ENCODE measurements at places on chromosomes 1 and 21.
A peak's percentile ranks its signal among the peaks of the same experiment; 100 is the strongest.

DNA sequence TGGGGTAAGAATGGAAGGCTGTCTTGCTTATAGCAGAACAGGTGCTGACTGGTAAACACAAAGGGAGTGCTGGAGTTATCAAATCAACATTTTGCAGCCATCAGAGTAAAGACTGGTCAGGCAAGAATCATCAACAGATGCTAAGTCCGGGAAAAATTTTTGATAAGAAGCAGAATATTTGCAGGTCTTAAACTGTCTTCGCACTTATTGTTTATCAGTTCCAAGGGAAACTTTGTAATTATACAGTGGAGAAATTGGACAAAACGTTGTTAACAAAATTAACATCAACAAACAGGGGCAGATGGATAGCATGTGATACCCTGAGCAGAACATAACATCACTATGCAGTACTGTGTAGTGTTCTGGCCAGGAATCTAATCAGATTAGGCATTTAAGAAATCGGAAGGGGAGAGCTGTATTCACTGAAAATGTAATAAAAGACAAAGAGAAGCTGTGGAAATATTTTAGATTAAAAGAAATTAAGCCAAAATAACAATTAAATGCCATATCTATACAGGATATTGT is 127.1 kb downstream of the DAB1 start:
- DNase-seq: no peak

GRCh38 chr1:213921712-213922111 is 66.1 kb upstream of the PROX1 start:
- DNase-seq: no peak

- DNase-seq: peak; percentile 74
Observed at GRCh38 chr1:204151552-204152309, at the start of gene ETNK2. TSS of gene ETNK2 (minus strand) at chr1:204152044. CDS start at chr1:204151852, 192 bp downstream.

- DNase-seq: no peak
Observed at GRCh38 chr1:118186026-118186425, 998 bp upstream of the SPAG17 start.

- no peak for DNase-seq
Observed at GRCh38 chr21:44958471-44959191, 18.8 kb downstream of the SLX9 start.

DNA sequence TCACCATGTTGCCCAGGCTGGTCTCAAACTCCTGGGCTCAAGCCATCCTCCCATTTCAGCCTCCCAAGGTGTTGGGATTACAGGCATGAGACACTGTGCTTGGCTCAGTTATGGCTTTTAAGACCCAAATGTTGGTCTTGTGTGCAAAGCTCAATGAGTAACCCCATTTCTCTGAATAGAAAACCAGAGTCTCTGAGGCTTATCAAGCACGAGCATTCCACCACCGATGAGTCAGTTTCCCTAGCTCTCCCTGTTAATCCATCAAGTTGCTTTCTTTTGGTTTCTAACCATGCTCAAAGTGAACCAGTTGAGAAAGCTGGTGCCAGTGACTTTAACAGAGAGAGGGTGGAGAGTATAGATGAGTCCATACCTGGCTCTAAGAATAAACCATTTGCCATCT is 350.9 kb upstream of the ADGRL2 start:
- no peak for DNase-seq

DNA sequence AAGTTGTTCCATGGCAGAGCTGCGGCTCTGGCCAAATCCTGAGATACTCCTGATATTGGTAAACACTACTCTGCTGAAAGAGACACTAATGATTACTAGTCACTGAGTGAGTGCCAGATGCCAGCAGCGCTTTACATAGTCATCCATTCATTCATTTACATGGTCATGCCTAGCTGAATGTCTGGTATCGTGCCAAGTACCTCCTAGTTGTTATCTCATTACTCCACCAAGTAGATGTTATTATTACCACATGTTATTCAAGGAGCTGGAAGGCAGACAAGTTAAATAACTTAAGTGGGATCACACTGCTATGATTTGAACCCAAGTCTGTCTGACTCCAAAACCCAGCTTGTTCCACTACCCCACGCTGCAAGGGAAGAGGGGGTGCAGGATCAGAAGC is 4.7 kb downstream of the OLFML2B start:
- DNase-seq: no peak

- no peak for DNase-seq
Observed at GRCh38 chr1:153763365-153764225, 11.6 kb upstream of the SLC27A3 start.

DNA sequence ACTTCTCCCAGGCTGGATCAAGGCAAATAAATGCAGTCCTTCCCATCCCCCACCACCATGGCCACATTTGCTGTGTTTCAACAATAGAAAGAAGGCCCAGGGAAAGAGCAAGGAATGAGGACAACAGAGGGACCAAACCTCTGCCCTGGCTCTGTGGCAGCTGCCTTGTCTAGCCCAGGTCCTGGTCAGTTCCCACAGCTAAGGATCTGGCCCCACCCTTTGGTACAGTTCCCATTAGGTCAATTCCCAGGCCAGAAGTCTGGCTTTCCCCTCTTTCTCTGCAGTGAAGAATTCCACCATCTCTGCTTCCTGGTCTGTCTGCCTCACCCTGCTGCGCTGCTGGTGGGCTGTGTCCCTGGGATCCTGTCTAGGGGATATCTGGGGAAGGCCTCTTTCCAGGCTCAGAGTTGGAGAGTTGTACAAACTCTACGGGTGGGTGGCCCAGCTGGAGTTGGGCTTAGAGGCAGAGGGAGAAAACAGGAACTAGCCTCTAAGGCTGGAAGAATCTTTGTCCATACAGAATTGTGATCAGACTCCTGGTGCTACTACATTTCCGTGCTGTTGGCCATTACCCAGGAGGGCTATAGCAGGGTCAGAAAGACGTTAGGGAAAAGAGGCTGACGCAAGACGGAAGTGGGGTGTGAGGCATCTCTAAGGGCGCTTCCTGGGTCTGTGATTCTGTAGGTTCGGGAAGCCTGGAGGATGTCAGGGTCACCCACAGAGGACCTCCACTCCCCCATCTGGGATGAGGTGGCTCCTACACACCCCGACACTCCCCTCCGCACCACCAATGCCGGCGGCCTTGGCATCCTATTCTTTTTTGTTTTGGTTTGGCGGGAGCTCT is 953 bp upstream of the NDUFS2 start:
- no peak for DNase-seq

- no peak for DNase-seq
Observed at GRCh38 chr1:154626456-154627256, 18.7 kb upstream of the ADAR start.

DNA sequence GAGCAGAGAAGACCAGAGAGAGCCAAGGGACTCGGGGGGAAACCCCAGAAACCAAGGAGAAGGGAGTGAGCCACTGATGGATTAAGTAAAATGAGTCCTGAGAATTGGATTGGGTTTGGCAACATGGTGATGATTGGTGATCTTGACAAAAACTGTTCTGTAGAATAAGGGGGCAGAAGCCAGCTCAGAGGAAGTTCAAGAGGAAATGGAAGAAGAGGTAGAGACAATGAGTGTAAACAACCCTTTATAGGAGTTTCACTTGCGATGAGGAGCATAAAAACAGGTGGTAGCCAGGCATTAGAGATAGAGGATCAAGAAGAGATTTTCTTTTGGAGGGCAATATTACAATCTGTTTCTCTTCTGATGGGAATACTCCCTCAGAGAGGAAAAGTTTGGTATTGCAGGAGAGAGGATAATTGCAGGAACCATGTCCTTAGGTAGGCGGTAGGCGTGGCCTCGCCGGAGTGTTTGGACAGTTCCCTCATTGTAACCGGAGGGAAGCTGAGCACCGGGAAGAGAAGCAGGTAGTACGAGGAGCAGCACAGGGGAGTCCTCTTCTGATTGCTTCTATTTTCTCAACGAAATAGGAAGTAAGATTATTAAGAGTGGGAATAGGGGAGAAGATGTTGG is 68.4 kb upstream of the TENT5C start:
- no peak for DNase-seq

DNA sequence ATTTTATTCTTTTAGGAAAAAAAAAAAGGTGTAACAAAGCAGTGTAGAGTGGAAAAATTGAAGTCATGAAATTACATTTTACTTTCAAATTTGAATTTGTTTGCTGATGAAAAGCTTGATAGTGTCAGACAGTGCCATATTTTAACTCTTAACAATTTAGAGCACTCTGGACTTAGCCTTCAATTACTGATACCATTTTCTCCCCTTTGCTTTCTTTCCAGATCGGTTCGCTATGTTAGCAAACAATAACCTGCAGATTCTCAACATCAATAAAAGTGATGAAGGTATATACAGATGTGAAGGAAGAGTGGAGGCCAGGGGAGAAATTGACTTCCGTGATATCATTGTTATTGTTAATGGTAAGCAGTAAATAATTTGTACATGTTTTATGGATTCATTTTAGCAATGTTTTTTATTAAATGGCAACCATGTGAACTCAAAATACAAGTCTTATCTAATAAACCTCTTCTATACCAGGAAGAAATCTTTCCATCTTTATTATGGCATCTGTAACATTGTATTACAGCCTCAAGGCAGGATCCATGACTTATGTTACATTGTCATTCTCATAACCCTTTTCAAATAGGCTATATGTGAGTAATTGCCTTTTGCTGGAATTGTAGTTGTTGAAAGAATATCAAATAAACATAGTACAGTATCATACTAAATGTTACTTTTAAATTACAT is 293.8 kb downstream of the NCAM2 start:
- DNase-seq: no peak

- no peak for DNase-seq
Observed at GRCh38 chr1:235408503-235408960, 41.3 kb downstream of the TBCE start.

DNA sequence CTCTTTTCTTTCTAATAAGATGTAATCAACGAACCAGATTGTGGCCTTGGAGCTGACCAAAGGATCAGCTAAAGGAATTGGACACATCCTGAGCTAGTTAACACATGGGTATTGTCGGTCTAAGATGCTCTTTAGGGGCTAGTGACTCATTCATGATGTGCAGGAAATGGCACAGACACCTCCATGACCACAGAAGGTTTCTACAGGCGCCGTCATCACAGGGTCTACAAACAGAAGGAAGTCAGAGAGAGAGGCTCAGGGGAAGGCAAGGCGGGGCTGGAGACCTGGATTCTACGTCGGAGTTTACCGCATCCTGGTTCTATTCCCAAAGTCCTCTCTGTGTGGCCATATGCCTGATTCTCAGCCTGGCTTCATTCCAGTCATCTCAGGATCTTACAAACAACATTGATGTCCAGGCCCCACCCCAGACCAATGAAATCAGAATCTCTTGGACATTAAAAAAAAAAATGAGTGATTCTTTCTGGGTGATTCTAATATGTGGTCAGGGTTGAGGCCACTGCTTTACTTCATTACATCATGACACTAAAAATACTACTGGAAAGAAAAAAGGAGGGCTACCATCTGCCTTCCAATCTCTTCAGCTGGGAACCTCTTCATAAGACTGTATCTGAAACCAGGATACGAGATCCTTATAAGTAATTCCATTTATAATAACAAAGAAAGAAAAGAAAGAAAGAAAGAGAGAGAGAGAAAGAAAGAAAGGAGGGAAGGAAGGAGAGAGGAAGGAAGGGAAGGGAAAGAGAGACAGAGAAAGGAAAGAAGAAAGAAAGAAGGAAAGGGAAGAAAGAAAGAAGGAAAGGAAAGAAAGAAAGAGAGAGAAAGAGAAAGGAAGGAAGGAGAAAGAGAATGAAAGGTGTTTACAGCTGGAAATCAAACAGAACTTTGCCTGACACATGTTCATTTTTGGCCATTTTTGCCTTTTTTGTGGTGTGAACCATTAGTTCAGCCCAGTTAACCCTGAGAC is 11.6 kb upstream of the KCNJ15 start:
- DNase-seq: peak; percentile 94

- no peak for DNase-seq
Observed at GRCh38 chr21:15164678-15165303, 100.0 kb upstream of the NRIP1 start.

DNA sequence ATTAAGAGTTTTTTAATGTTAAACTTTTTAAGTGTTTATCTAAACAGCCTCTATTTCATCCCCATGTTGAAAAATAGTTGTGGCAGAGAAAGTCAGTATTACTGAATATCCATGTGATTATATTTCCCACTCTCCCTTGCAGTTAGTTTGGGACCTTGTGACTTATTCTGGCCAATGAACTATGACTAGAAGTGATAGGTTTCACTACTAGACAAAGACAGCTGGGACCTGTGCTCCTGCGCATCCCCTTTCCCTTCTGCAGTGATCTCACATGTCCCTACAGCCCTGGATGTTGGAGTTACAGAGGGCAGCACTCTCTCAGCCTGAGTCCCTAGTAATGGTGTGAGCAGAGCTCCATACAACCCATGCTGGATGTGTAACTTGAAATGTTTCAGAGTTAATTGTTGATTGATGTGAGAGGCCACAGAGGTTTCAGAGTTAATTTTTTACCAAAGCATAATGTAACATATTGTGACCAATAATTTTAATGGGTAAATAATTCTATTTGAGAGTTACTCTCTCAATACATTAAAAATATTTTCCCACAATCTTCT is 18.7 kb upstream of the SAMD13 start:
- no peak for DNase-seq

DNA sequence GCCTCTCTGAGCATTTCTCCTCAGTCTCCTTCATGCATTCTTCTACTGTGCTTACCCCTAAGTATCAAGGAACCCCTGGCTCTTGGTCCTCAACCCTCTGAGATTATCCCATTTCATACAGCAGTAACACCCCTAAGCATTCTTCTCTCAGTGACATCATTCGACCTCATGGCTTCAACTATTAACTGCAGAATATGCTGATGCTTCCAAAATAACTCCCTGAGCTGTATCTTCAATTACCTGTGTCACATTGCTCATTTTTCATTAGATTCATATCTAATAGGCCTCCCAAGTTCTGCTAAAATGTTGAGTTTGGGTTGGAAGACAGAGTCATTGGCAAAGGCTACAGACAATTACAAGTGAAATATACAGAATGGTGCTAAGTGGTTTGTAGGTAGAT is 7.5 kb downstream of the CAPN8 start:
- DNase-seq: no peak

DNA sequence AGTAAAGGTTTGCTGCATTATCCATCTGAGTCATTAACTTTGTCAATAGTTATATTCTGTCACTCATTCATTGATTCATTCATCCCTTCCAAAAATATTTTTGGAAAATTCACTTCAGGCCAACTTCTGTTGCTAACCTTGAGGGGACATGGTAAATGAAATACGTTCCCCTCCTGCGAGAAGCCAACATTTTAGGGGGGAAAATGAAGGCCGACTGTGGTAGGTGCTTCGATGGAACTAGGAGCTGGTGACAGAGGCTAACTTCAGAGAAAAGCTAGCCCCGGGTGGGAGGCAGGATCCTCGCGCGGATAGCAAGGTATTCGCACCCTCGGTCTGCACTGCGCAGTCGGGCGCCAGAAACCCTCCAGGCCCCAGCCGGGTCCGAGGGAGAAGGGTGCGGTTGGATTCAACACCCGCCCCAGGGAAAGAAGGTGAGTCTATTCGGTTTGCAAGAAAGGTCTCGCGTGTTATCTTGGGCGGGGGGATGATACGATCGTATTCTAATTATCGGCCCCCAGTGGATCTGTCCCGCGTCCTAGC is 646 bp upstream of the RRP15 start:
- DNase-seq: no peak

- no peak for DNase-seq
Observed at GRCh38 chr1:39488012-39488545, 3.4 kb upstream of the BMP8A start.

GRCh38 chr1:178659789-178660208 is 65.2 kb upstream of the RALGPS2 start:
- no peak for DNase-seq

Measured in SJSA1 (cell line).